ENCODE measurements at places on chromosomes 6 and 20. TPM values are rescaled to one million over a fixed set of nuclear protein-coding genes. Genes with fewer than 3 reads are reported as not detected.

- DNase-seq: no peak
Measured at GRCh38 chr6:80321011-80321410, 214.5 kb downstream of the BCKDHB start.

DNA sequence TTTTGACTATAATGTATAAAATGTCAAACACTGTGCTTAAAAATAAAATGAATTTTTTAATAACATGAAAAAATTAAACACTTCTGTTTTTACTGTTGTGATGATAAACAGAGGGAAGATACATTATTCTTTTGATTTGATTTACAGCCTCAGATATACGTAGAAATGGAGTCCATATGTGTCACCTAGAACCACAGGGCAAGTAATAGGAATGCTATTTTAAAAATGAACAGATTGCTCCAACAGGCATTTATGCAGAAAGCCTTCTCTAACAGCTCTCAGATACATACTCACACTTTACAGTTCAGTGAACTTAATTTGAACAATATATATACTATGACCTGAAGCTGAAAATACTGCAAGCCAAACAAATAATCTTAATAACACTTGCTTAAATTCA, 1551.0 kb downstream of the GRIK2 start:
- no peak for DNase-seq

- peak; percentile 70 for DNase-seq
Measured at GRCh38 chr6:20402342-20403069, 827 bp downstream of the E2F3 start.

Gene TGM2
- 0.22 TPM for total RNA-seq

DNA sequence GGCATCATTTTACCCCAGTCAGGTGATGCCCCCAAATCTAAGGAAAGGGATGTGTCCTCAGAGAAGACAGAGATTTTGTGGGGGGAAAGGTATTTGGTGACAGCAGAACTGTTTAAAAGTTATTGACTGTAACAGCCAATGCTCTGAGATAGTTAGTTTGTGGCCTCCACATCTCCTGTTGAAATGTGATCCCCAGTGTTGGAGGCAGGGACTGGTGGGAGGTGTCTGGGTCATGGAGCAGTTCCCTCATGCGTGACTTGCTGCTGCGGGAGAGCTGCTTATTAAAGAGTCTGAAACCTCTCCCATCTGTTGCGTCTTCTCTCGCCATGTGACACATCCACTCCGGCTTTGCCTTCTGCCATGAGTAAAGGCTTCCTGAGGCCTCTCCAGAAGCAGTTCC, 282.8 kb upstream of the FOXQ1 start:
- no peak for DNase-seq

Gene IL17F
- total RNA-seq: not detected

- no peak for DNase-seq
Measured at GRCh38 chr6:41247882-41248705, 19.9 kb downstream of the TREML4 start.

Gene BFSP1
- total RNA-seq: not detected

GRCh38 chr6:24524805-24525204, 30.0 kb downstream of the ALDH5A1 start:
- DNase-seq: peak; percentile 70

- DNase-seq: no peak
Measured at GRCh38 chr20:37729909-37730308, 36.1 kb downstream of the CTNNBL1 start.

DNA sequence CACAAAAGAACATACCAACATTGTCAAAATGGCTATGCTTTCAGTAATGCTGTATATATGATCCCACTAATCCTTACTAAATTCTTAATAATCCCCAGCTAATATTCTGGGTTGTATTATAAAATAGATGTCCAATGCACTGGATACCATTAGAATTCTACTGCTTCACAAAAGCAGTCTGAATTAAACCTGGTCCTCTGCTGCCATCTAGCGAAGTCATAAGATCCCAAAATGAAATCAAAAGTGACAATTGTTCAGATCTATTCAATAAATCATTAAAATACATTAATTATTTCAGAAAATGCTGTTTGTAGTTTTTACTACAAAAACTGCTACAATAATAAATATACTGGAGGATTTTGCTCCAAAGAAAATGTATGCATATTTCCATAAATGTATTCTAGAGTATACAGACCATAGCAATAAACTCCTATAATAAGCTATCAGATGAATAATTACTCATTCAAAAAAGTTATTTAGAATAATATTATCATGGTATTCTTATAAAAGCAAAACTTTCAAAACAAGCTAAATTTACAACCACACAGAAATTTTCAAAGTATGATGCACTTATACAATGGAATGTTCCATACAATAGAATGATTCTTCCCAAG, 92.6 kb downstream of the RNGTT start:
- DNase-seq: peak; percentile 71

GRCh38 chr20:31608251-31608945, 3.3 kb downstream of the ID1 start:
- peak; percentile 93 for DNase-seq

Gene DSE
- total RNA-seq: 30.0 TPM

- DNase-seq: no peak
Measured at GRCh38 chr6:69343851-69344250, 453.0 kb downstream of the LMBRD1 start.

DNA sequence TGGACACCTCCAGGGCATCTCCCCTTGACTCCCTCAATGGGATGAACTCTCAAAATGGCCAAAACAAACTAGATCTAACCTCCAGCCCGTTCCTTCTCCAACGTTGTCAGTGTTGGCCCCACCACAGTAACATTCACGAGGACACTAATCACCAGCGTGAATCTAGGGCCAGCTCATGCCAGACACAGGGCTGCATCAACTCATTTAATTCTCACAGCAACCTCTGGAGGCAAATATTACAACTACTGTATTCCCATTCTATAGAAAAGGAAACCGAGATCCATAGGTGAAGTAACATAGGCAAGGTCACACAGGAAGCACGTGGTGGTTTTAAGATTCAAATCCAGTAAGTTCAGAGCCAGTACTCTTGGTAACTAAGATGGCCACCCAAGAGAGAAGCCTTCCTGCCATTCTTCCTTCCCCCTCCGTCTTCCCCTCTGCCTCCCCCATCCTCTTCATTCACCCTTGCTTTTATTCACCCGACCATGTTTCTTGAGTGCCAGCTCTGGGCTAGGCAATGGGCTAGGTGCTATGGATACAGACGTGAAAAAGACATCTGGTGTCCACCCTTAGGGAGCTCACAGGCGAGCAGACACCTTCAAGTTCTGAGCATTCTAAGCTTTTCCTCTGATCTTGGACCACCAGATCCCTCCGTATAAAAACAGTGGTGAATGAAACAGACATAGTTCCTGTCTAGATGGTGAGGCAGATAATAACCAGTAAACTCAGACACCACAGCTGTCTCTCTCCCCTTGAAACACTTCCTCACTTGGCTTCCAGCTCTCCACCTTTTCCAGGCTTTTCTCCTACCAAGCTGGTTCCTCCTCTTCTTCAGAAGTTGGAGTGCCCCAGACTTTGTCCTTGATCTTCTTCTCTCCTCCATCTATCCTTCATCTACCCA, 9.6 kb downstream of the CCM2L start:
- no peak for DNase-seq

Gene CDSN
- not detected for total RNA-seq

Gene PRRT1
- total RNA-seq: not detected

DNA sequence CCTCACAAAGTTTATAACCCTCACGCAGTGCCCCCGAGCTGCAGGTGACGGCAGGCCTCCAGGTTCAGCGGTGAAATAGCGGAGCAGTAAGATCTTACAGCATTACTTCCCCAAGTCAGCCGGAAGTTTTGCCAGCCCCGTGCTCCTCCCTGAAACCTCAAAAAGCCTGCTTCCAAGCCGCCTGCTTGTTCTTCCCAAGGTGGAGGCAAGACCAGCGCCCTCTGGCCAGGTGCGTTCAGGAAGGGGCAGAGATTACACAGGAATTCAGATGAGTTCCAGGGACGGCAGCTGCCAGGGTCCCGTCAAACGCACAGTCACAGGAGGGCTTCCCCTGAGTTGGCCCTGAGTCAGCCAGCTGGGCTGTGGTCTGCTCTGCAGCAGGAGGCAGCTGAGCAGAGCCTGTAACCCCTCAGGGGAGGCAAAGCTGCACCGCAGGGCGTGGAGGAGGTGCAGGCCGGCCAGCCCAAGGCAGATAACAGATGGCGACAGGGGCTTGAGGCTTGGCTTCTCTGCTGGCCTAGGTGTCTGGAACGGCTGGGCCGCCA, 124.1 kb upstream of the RPS6KA2 start:
- DNase-seq: peak; percentile 49

GRCh38 chr6:75349262-75349984, 64.8 kb upstream of the TMEM30A start:
- peak; percentile 88 for DNase-seq

Gene TNFRSF21
- 23.2 TPM for total RNA-seq

Gene NKX2-2
- total RNA-seq: not detected

DNA sequence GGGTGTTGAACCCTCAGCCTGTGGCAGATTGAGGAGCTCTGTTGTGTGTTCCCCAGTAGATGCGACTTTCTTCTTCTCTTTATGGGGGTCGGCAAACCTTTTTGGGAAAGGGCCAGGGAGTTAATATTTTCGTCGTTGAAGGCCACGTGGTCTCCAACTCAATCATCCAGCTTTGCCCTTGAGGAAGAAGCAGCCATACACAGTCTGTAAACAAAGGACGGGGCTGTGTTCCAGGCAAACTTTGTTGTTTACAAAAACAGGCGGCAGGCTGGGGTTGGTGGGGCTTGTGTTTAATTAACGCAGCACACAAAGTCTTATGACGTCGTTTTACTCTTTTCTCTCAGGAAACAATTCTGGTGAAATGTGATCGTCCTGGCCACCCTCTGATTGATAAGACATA, 20.2 kb downstream of the KIF25 start:
- no peak for DNase-seq

- no peak for DNase-seq
Measured at GRCh38 chr6:71386215-71386614, 97.6 kb downstream of the OGFRL1 start.

DNA sequence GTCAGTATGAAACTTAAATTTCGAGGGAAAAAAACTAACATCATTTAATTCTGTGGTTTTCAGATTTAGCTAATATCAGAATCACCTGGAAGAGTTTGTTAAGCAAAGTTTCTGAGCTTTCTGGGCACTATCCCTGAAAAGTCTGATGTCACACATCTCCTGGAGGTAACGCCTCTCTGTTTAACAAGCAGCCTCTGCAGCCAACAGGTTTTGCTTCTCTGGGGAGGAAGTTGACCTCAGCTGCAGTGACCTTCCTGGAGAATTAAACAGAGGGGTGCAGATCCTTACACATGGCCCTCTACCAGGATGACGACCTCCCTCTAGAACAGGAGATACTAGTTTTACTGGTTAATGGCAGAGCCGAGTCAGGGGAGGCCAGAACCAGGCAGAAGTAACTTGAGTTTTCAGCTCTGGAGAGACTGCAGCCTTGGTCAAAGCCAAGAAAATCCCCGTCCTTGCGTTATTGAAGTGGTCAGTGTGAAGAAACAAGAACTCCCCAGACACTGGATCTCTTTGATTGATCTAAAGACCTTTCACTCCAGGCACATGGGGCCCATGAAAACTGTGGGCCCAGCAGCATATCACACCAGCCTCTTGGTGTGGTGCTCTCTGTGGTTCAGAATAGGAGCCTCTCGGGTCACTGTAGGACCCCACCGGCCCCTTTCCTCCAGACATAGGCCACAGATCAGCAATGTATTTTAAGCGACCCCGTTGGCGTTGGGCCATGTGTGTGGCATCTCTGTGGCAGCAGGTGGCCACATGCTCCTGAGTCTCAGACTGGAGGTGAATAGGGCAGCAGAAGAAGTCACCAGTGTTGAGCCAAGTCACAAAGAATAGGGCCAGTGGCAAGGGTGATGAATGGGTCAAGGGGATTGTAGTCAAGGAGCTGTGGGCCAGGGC, 33.4 kb upstream of the CCR6 start:
- no peak for DNase-seq

Gene FAM83C
- not detected for total RNA-seq

- DNase-seq: peak; percentile 37
Measured at GRCh38 chr6:77463308-77463860, at the start of gene HTR1B. Gene HTR1B, minus strand, starts transcription at chr6:77463491. Its CDS starts 88 bp downstream, at chr6:77463403.

GRCh38 chr6:142914937-142915697, 29.9 kb downstream of the HIVEP2 start:
- DNase-seq: no peak

GRCh38 chr6:7574500-7574899, 15.5 kb upstream of the SNRNP48 start:
- no peak for DNase-seq

DNA sequence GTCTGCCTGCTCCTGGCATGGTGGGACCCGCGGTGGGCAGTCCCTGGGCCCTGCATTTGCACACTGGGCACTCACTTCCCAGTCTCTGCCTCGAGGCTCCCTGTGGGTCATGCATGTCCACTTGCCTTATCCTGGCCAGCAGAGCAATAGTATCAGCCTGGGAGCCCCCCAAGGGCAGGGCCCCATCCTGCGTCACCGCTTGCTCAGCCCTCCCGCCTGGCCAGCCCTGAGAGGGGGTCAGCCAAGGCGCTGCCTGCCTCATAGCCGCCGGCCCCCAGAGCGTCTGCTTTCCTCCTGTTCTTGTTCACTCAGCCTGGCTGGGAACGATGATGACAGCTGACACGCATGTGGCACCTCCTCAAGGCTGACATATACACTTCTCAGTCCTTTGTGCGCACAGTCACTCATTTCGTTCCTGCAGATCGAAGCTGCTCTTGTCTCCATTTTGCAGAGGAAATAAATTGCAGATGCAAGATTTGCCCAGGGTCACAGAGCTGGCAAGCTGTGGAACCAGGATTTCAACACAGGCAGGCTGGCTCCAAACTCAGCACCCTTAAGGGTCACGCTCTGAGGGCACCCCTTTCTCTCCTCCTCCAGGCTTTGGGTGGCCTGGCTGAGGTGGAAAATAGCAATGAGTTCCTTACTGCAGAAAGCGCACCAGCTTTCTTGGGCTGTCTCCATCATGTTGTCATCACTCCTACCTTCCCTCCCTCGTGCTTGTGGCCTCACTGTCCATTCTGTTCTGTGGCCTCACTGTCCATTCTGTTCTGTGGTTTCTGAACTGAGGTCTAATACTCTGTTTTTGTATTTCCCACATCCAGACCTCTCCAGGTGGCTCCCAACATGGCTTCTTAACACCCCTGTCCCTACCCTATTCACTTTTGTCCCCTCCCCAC, 17.2 kb downstream of the KCNK17 start:
- DNase-seq: no peak

- peak; percentile 69 for DNase-seq
Measured at GRCh38 chr6:165986914-165987482, 180.7 kb downstream of the TBXT start.

Gene RNF182
- 15.3 TPM for total RNA-seq

Gene PXT1
- not detected for total RNA-seq

DNA sequence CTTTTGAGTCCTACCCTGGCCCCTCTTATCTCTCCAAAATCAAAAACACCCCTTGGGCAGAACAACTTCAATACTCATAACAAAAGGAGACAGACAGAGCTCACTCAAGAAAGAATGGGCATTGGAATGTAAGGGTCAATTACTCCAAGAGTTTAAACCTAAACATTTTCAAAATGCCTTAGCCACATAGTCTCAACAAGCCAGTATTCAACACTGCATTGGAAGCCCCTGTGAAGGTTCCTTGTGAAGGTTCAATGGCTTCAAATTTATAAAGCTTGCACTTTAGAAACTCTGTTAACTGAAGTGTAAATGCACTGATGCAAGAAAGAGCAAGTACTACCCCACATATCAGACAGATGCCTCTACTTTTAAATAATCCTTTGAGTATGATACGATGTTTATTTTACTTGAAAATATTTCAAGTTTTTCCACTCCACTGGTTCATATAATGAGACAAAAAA, 139.1 kb upstream of the LAMP5 start:
- peak; percentile 4 for DNase-seq
